ENCODE measurements at places on chromosomes 1 and 21.
A peak's percentile ranks its signal among the peaks of the same experiment; 100 is the strongest.

DNA sequence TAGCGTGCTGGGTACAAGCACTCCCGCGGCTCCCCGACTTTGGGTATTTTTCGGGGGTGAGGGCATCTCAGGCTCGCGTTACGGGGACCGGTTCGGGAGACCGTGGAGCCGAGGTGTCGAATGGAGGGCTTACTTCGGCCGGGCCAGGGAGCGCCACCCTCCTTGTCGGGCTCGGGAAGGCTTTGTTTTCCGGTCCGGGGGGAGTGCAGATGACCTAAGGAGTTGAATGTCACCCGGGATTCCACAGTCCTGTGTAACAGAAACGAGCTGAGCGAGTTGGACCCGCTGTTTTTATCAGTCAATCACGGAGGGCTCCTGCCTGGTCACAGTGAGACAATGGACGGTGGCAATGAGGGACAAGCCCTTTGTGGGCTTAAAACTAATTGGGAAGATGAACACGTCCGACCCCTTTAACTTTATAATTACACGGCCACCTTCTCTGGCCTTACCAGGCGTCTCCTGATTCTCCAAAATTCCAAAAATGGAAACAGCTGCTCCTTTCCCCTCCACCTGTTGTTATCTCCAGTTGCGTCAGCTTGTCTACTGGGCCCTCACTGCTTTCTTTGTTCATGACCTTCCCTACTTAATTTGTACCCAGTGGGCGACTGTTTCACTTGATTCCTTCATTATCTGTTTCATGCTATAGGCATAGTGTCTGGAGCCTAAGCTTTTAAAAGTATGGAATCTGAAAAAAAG, 929 bp upstream of the TRIM45 start:
- DNase-seq = no peak

- DNase-seq = no peak
These were observed 32.8 kb upstream of the IL19 start for GRCh38 chr1:206737729-206738201.

- no peak for DNase-seq
These were observed 10.7 kb downstream of the FOXO6 start for GRCh38 chr1:41371630-41372599.

DNA sequence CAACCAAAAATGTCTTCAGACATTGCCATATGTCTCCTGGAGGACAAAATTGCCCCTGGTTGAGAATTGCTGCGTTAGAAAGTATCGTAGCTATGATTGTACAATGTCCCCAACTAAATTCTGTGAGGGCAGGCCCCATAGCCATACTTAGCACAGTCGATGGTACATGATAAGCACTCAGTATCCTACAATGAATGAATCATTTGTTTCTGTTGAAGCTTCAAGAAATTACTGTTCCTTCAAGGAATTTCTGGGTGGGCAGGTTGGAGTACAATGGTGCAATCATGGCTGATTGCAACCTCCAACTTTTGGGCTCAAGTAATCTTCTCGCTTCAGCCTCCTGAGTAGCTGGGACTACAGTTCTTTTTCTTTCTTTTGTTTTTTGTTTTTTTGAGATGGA, 4.7 kb downstream of the CAP1 start:
- DNase-seq = no peak

DNA sequence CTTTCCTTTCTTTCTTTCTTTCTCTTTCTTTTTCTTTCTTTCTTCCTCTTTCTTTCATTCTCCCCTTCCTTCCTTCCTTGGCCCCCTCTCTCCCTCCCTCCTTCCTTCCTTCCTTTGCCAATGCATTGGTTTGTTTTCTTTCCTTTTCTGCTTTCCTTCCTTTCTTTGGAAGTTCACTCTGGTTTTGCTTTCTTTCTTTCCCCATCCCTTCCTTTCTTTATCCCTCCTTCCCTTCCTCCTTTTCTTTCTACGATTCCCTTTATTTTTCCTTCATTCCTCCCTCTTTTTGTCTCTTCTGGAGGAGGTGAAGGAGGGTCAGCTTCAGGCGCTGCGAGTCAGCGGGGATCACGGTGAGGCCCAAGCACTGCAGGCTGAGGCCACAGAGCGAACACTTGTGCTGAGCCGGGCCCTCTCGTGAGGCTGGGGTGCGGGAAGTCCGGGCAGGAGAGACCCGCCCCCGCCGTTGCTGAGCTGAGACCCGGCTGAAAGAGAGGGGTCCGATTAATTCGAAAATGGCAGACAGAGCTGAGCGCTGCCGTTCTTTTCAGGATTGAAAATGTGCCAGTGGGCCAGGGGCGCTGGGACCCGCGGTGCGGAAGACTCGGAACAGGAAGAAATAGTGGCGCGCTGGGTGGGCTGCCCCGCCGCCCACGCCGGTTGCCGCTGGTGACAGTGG, 1.5 kb downstream of the SIM2 start:
- no peak for DNase-seq

- DNase-seq = no peak
These were observed 53.4 kb upstream of the KDM4A start for GRCh38 chr1:43596579-43596978.

GRCh38 chr1:27525296-27526272, 35.6 kb upstream of the WASF2 start:
- DNase-seq = no peak

GRCh38 chr1:15951341-15952153, 24.4 kb downstream of the ZBTB17 start:
- peak; percentile 48 for DNase-seq

- DNase-seq = no peak
These were observed 41.8 kb downstream of the ZNF281 start for GRCh38 chr1:200367841-200368534.
